ENCODE measurements at places on chromosomes 3 and 15. TPM values are rescaled to one million over a fixed set of nuclear protein-coding genes. Genes with fewer than 3 reads are reported as not detected.

The RCN2 gene
- total RNA-seq: 43.5 TPM

The ZSCAN2 gene
- total RNA-seq: 14.1 TPM

The KBTBD13 gene
- total RNA-seq: not detected

The NLGN1 gene
- 49.3 TPM for total RNA-seq

The PLA2G4B gene
- total RNA-seq: 0.85 TPM

The NAALADL2 gene
- total RNA-seq: 3.4 TPM

The SLC24A1 gene
- 4.4 TPM for total RNA-seq

The MUC4 gene
- not detected for total RNA-seq

The GOLGA6L7 gene
- not detected for total RNA-seq

The SLC51B gene
- not detected for total RNA-seq

The MYLK gene
- 24.3 TPM for total RNA-seq

The TMIE gene
- total RNA-seq: 0.46 TPM

The MFSD1 gene
- total RNA-seq: 59.2 TPM

The CHRNB4 gene
- total RNA-seq: not detected

- no peak for DNase-seq
These were observed 29.6 kb upstream of the GREM1 start for GRCh38 chr15:32688151-32688639.

- no peak for DNase-seq
These were observed 822.7 kb upstream of the SEMA6D start for GRCh38 chr15:46894644-46895043.

GRCh38 chr3:123081718-123082369 lies 15.0 kb downstream of the PDIA5 start:
- no peak for DNase-seq

DNA sequence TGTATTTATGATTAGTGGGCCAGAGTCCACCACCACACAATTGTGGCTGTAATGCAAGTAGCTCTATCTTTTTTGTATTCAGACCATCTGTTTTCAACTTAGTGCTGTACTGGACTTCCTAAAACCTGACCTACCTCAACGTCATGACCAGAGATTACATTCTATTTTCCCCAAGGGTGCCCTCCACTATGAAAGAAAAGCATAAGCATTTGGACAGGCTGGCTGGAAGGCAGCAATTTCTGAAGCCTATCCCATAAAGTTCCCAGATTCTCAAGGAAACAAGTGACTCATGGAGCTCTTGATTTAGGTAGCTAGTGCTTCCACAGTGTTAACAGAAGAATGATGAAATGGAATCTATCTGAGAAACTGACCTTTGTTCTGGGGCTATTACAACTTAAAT lies 75.8 kb downstream of the COL8A1 start:
- no peak for DNase-seq

DNA sequence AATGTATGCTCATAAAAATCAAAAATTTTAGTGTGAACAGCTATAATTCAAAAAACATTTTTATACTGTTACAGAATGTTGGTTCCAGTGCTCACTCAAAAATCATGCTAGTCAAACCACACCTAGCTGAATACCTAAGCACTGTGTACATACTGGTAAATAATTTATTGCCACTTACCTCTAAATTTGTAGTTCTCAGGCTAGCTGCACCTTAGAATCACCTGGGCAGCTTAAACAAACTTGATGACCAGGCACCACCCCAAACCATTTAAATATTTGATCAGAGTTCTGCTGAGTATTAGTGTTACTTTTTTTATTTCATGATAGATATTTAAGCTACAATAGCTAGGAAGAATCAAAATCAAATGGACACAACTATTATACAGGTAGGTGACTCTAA lies 32.3 kb upstream of the TMCO5A start:
- DNase-seq: no peak

DNA sequence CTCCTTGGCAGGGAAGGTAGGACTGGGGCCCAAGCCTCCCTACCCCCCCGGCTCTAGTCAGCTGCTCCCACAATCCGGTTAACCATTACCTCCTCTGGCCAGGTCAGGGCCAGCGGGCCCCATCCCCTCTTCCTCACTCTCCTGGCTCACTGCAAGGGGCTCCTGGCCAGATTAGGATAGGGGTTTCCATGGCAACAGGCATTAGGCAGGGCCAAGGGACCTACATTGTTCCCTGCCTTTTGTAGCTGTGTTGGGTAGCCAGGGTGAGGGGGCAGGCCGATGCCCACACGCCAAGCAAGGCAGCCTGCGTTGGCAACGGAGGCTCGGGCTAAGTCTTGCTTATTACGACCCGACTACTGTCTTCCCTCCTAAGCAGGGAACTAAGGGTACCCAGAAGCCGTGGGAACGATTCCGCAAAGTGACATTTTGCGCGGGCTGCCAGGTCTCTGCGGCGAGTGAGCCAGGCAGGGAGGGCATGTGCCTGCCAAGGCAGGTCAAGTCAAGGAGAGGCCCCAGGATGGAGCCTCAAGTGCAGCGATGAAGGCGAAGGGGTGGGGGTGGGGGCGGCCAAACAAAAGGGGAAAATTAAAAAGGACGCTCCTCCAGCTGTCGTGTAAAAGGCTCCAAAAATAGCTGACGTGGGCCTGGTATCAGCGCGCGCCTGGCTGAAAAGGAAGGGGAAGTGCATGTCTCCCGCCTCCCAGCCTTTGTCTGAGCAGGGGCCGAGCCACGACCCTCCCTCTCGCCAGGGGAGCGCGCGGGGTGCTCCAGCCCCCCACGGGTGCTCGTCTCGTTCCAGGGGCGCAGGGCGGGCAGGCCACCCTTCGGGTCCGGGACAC lies 919 bp downstream of the IDH2 start:
- DNase-seq: no peak

GRCh38 chr3:8757551-8758518 lies 11.6 kb downstream of the OXTR start:
- DNase-seq: no peak

DNA sequence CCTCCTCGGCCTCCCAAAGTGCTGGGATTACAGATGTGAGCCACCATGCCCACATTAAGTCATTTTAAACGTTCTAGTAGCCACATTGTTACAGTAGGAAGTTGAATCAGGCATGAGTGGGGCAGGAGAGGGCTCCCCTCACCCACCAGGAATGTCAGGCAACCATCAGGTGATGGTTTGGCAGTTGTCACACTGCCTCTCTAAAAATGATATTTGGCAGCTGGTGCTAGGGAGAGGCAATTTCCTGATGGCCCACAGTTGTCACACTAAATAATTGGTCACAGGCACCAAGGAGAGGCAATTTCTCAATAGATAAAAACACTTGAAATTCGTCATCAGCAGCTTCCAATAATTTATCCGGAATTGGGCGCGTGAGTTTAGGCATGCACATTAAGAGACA lies 79.2 kb upstream of the ABHD2 start:
- DNase-seq: no peak

- DNase-seq: no peak
These were observed 93.1 kb downstream of the TBC1D2B start for GRCh38 chr15:77984446-77984861.

DNA sequence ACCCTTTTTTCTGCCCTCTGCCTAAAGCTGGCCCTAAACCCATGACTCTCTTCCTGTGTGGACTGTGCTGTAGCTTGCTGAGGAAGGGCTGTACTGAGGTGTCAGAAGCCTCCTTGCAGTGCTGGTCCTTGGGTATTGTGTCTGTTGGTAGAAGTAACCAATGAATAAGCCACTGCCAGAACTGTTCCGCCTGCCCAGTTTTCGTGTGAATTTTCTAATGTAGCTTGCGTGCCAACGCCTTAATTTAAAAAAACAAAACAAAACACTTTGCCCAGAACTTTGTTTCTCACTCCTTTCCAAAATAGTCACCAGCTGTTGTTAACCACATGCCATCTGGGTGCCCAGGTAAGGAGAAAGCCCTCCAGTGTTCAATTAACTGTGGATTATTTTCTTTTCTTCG lies 101.9 kb downstream of the KLHL25 start:
- no peak for DNase-seq

DNA sequence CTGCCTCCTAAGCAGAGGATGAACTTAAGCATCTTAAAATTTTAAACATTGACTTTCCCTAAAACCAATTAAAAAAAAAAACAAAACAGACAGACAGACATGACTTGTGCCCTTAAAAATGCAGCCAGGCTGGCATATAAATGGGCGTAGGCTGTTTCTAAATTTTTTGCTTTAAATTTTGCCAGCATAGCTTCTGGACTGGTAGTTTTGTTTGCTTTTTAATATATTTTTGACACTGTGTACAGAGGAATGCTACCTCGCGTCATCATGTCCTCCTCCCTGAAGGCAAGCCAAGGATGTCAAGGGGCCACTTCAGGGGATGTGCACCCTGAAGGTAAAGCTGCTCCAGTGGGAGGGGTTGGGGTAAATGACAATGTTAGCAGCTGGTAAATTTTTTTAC lies 134.8 kb downstream of the PGPEP1L start:
- no peak for DNase-seq

- DNase-seq: no peak
These were observed 5.5 kb downstream of the HHLA2 start for GRCh38 chr3:108301695-108302404.

GRCh38 chr3:188946351-188947240 lies 225.2 kb upstream of the TPRG1 start:
- DNase-seq: no peak

- peak; percentile 100 for DNase-seq
These were observed 116.0 kb downstream of the XXYLT1 start for GRCh38 chr3:195154793-195155535.

- DNase-seq: no peak
These were observed 993 bp upstream of the GRAMD2A start for GRCh38 chr15:72198356-72199204.

GRCh38 chr15:20106026-20106425 lies 435.6 kb downstream of the GOLGA6L6 start:
- no peak for DNase-seq

GRCh38 chr3:73187328-73187727 lies 125.9 kb downstream of the EBLN2 start:
- no peak for DNase-seq

Measured in pulmonary artery endothelial cell (primary cell).